ENCODE measurements at places on chromosomes 1 and 21.

DNA sequence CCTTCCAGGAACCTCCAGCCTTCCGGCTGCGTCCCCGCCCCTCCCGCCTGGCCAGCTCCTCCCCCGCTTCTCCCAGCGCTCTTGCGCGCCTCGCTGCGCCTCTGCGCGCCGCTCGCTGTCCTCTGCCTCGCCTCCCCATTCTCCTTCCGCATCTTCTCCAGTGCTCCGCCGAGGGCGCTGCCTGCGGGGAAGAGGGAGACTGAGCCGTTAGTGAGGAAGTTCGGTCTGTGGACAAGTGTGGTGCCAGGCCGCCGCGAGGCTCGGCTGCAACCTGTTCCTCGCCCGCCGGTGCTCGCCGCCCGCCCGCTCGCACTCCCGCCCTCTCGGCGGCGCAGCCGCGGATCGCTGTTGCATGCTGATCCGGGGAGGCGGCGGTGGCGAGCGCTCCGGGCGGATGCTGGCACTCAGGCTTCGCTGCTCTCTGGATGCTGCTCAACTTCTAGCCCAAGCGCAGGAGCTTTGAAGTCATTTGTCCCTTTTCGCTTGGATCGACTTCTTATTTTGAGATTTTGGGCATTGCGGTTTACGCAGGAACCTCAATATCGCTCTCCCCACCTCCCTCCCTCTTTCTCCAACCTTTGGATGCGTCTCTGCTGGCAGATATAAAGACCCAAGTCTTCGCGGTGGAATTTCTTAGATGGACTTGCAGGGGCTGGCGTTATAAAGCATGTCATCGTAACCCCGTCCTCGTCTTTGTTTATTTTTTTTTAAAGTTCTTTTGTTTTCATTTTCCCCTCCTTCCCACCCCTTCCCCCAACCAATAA, 614 bp upstream of the CACNA1E start:
- DNase-seq, result no peak

GRCh38 chr1:27157194-27157593, 2.3 kb upstream of the SLC9A1 start:
- no peak for DNase-seq

DNA sequence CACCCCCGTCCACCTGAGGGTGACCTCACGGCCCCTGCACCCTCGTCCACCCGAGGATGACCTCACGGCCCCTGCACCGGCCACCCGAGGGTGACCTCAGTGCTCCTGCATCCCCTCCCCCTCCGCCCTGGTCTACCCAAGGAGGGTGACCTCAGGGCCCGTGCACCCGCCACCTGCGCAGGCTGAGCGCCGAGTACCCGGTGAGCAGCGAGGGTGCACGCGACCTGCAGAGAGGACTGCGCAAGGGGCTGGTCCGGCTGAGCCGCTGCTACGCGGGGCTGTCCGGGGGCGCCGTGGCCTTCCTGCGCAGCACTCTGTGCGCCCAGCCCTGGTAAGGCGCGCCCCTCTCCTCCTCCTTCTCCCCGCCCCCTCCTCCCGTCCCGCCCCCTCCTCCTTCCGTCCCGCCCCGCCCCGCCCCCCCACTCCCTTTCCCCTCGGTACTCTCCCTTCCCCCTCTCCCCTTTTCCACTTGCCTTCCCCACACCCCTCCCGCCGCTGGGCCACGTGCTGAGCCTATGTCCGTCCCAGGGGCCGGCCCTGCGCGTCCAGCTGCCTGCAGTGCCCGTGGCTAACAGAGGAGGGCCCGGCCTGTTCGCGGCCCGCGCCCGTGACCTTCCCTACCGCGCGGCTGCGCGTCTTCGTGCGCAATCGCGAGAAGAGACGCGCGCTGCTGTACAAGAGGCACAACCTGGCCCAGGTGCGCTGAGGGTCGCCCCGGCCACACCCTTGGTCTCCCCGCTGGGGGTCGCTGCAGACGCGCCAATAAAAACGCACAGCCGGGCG, 28.4 kb downstream of the TRIM11 start:
- DNase-seq, result peak; percentile 1

DNA sequence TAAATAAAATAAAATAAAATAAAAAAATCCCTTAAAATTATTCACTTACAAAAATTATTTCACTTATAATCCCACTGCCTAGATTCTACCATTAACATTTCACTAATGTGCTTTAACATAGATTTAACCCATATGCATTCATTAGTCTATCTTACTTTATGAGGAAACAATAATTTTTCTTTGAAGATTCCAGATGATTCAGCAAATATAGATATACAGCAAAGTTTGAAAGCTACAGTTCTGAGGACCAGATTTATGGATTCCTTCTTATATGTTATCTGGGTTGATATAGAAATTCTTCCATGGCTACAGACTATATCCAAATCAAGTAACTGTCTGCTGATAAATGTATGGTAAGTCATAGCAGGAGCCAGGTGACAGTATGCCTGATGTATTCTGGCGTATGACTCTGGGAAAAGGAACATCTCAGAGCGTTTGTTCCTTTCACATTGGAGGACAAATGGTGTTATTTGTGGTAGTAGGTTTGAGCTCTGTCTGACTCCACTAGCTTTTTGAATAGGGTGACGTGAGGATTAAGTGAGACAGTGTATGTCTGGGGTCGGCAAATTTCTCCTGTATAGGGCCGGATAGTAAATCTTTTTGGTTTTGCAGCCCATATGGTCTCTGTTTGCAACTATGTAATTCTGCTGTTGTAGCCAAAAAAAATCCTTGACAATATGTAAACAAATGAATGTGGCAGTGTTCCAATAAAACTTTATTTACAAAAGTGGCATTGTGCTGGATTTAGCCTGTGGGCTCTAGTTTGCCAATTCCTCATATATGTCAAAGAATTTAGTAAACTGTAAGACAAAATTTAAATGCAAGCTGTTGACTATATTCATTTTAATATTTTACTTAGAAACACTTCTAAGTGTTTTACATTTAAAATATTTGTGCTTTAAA, 9.3 kb downstream of the MAP3K21 start:
- no peak for DNase-seq

DNA sequence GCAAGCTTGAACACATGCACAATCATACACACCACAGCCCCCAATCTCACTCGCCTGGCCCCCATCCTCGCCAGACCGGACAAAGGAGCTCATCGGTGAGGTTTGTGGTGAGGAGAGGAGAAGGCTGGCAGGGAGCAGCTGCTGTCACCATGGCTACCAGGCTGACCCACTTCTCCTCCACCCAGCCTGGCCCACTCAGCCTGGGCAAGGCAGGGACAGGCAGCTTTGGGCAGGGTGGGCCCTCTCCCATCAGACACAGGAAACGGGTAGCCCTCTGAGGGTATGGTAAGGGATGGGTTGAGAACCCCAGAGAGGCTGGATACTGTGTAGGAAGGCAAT, 15.9 kb downstream of the RIMS3 start:
- DNase-seq, result peak; percentile 84

GRCh38 chr1:182292193-182292741, 99.3 kb downstream of the GLUL start:
- DNase-seq, result no peak

DNA sequence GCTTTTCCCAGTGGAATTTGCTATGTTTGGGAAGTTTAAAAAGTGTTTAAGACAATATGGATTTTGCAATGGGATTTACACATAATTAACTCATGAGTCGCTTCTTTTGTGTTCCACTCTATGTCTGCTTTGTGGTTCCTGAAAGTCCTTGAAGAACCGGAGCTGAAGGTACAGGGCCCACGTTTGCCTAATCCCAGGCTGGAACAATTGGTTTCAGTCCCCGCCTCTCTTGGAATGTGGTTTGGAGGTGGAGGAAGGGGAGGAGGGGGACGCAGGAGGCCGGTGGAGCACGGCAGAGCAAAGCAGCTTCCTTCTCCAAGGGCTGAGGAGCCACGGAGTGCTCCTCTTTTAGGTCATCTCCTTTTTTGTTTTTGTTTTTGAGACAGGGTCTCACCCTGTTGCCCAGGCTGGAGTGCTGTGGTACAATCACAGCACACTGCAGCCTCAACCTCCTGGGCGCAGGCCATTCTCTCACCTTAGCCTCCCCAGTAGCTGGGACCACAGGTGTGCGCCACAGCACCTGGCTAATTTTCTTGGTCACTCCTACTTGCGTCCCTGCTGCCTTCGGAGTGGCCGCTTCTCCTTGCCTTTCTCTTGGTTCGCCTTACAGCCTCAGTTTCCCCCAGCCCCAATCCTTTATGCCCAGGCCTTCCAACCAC, 129.5 kb upstream of the ERRFI1 start:
- DNase-seq, result no peak

- no peak for DNase-seq
These were observed 148.9 kb upstream of the ZNF648 start for GRCh38 chr1:182210417-182210816.

DNA sequence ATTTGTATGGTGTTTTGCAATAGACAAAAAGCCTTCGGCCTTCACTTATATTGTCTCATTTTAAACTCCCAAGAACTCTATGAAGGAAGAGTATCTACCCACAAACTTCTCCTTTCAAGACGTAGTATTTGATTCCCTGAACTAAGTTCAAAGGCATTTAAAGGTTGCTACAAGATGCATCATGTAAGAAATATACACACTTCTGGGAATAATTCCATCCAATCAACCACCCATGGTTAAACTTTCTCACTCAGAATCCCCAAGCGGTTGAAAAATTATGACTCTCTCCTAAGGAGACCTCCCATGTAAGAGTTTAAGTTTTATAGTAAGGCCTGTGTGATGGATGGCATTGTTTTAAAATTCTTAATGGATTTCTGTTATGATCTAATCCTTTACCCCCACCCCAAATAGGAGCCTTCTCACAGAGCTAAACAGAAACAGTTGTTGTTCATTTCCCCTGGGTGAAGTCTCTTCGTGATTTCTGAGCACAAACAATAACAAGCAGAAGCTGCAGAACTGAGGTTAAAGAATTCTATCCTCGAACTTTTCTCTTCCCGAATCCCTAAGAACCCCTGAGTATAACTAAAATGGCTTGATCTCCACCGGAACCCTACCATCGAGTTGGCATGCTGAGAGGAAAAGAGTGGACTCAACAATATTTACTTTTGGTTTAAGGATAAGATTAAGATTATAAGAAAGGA, 185.0 kb downstream of the TGFBR3 start:
- DNase-seq, result no peak

DNA sequence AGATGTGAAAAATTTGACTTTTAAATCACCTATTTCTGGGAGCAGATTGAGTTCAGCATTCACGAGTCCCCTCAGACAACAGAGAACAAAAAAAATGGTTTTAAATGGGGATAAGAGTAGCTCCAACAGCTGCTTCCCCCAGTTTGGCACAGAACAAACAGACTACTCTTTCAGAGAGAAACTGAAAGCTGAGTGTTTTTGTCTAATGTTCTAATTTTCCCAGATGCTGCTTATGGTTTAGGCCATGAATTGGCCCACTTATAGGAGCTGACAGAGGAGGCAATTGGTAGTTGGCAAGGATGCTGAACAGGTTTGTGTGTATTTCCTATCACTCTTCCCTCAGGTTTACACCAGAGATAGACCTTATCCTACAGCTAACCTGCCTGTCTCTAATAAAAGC, 1637.4 kb upstream of the PRMT6 start:
- DNase-seq, result peak; percentile 8

- peak; percentile 9 for DNase-seq
These were observed 63.0 kb downstream of the SLC5A9 start for GRCh38 chr1:48285525-48285924.

DNA sequence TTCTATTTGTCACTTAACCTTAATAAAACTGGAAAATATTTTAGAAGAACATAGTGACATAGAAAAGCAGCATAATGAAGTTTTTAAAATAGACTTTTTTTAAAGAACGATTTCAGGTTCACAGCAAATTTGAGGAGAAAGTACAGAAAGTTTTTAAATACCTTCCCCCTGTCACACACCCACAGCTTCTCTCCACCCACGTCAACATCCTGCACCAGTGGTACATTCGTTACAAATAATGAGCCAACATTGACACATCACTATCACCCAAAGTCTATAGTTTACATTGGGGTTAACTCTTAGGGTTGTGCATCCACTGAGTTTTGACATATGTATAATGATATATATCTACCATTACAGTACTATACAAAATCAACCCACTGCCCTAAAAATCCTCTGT, 3.0 kb upstream of the SLC35F3 start:
- DNase-seq, result no peak

- DNase-seq, result no peak
These were observed 167.1 kb downstream of the LYPLAL1 start for GRCh38 chr1:219340796-219341195.

GRCh38 chr1:47262787-47263413, 30.9 kb upstream of the TAL1 start:
- DNase-seq, result peak; percentile 60

DNA sequence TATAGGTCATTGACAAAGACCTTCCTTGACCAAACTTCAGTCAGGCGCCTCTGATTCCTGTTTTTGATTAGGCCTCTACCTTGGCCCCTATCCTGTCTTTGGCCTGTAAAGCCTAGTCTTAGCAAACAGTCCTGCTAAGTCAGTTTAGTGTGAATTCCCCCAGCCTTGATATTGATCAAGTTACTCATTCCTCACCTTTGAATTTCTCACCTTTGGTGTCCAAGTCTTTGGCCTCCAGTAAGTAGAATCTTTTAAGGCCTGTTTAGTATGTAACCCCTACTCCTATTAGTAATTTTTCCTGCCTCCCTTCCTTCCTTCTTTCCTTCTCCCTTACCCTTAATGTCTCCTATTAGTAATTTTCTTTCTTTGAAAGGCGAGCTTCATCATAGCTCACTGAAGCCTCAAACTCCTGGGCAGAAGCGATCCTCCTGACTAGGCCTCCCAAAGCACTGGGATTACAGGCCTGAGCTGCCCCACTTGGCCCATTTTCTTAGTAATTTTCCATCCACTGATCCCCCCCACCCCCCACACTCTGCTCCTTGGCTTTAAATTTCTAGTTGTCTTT, 13.0 kb upstream of the ZNF692 start:
- DNase-seq, result no peak

DNA sequence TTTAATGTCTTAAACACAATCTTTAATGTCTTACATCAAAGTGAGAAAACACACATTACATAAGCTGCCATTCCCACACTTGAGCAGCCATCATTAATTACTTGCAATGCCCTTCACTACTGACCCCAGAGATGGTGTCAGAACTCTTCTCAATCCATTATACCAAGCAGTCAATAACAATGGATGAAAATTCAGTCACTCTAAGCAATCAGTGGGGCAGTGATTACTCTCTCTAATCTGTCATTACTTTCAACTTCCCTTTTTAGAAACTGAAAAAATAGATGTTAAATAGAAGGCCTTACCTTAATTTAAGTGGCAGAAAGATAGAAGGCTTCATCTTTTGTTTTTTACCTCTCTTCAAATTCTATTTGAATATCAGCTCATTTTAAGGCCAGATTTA, 9.7 kb upstream of the FRRS1 start:
- DNase-seq, result no peak
